Transverse colon (tissue), 4 donors: ENCODE measurements at places on chromosomes 7 and 10. TPM values are rescaled to one million over a fixed set of nuclear protein-coding genes. Genes with fewer than 3 reads are reported as not detected.

DNA sequence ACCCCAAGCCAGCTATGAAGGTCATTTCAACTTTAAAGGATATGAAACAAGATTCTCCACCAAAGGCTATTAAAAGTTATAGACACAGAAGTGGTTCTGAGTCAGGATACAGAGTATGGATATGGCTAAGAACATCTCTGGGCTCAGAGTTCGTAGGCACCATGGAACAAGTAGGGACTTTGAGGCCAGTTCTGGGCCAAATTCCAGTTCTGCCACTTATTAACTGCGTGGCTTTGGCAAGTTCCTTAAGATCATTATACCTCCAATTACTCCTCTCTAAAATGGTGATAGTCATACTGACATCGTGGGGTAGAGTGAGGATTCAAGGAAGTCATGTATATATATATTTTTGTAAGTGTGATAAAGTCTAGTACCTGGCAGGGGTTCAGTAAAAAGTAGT is 105.8 kb upstream of the NFE2L3 start:
- H3K27me3 ChIP-seq, result no peaks in the 10 kb centered on the region
- H3K36me3 ChIP-seq, result no peaks in the 10 kb centered on the region
- no peak overlapping the region for H3K27ac ChIP-seq

- H3K4me3 ChIP-seq, result no peak overlapping the region
- H3K27me3 ChIP-seq, result no peaks in the 10 kb centered on the region
- DNase-seq, result no peak
- no peaks in the 10 kb centered on the region for H3K4me1 ChIP-seq
Measured at GRCh38 chr7:122802301-122802751, 83.9 kb downstream of the CADPS2 start.

GRCh38 chr10:1400101-1401070 is 336.9 kb downstream of the ADARB2 start:
- no peak for DNase-seq
- H3K36me3 ChIP-seq, result no peaks in the 10 kb centered on the region
- peaks cover 3% of the 10 kb centered on the region for H3K27me3 ChIP-seq
- H3K4me3 ChIP-seq, result no peak overlapping the region

- no peak overlapping the region for H3K4me3 ChIP-seq
- no peak overlapping the region for H3K27ac ChIP-seq
- H3K36me3 ChIP-seq, result no peaks in the 10 kb centered on the region
- DNase-seq, result no peak
Measured at GRCh38 chr7:157825325-157825724, 488.5 kb downstream of the DNAJB6 start.

DNA sequence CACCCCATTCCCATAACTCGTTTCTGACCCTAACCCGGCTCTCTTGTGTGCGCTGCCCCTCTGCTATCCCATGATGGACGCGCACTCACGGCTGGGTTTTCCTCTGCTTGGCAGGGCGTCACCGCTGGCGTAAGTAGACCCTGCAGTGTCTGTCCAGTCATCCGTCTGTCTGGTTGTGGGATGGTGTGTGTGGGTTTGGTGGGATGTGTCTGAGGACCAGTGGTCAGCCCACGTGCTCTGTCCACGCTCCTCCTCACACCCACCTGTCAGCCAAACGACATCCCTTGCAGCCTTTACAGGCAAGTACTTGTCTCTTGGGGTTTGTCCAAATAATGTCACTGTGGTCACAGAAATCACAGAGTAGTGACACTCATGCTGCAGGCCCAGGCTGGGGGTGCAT is 20.8 kb downstream of the LDB3 start:
- H3K36me3 ChIP-seq, result no peaks in the 10 kb centered on the region
- DNase-seq, result no peak
- no peak overlapping the region for H3K4me3 ChIP-seq
- peaks cover 4% of the 10 kb centered on the region for H3K27me3 ChIP-seq
- peaks cover 18% of the 10 kb centered on the region for H3K4me1 ChIP-seq
- H3K27ac ChIP-seq, result no peak overlapping the region

DNA sequence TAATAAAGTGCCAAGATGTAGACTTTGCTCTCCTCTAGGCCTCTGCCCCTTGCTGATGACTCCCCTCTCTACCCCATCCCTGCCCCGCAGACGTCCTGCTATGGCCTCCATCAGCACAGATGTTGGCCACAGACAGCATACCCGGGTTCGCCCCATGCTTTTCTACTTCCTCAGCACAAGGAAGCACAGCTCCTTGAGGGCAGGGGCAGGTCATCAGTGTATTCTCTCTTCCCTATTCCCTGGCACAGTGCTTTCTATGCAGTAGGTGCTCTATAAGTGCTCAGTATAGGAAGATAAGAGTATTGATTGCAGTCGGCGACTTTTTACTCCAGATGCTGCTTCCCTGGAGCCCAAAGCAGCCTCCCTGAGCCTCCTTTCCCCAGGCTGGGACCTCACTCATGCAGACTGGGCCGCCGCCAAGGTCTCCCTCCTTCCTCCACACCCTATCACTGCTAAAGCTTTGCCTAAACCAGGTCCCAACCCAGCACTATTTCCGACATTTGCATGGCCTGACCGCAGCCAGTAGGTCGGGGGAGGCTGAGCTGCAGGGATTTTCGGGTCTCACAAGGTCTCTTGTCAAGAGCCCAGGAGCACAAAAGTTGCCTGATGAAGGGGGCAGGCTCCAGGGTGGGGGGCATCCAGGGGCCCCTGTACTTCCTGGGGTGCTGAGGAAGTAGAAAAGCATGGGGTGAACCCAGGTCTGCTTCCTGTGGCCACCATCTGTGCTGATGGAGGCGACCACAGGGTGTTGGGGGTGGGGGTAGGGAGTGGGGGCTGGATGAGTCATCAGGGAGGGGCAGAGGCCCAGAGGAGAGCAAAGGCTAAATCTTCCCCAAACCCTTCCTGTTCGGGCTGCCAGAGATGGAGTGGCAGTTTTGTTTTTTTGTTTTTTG is 8.0 kb downstream of the CALHM3 start:
- peak overlapping the region; percentile 36 for H3K27ac ChIP-seq
- peak; percentile 71 for DNase-seq

DNA sequence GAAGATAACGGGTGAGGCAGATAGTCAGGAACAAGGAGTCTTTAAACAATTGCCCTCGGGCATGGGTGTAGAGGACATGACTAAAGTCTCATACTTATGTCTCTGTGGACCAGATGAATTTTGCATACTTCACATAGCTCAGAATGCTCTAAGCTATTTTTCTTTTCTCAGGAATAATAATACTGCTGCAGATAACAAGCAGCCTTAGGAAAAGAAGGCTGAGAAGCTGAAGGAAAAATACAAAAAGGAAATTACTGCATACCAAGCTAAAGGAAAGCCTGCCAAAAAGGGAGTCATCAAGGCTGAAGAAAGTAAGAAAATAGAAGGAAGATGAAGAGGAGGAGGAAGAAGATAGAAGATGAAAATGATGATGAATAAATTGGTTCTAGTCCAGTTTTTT is 13.4 kb upstream of the ERCC6 start:
- DNase-seq, result no peak
- H3K27me3 ChIP-seq, result peaks cover 4% of the 10 kb centered on the region
- no peaks in the 10 kb centered on the region for H3K4me1 ChIP-seq
- no peak overlapping the region for H3K27ac ChIP-seq

Gene LRRC61
- 20.2 TPM for total RNA-seq

DNA sequence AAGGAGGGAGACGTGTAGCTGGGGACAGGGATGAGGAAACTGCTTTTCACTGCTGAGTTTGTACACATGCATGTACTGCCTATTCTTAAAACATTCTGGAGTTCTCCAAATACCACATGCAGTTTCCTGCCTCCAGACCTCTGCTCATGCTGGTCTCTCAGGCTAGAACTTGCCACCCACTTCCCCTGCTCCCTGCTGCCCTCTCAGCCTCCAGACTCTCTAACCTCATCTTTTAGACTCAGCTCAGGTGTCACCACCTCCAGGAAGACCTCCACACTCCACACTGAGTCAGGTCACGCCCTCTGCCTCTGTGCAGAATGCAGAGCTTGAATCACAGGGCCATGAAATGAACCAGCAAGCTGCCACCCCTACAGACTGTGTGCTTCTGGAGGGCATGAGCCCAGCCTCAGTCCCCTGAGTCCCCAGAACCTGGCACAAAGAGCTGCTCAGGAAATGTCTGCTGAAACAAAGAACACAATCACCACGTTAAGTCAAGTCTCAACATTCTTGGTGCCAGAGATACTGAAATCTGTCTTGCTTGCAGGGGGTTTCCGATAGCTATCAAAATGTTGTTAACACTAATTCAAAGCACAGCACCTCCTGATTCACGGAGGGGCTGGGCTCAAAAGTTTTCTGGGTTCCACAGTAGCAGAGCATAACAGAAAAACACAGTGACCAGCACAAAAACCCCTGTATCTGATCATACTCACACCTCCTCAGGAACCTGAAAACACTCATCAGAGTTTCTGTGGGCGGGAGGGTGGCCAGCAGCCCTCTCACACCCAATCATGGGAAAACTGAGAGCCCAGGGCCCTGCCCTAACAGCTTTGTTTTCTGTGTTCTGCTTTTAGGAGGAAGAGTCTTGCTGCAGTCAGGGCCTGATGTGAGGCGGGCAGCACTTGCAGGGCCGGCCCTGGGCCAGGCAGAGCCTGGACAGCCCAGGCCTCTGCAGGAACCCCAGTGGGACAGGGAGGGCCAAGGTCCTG is 21.1 kb downstream of the FAM53B start:
- H3K27ac ChIP-seq, result peak overlapping the region; percentile 80
- H3K27me3 ChIP-seq, result no peaks in the 10 kb centered on the region
- H3K4me1 ChIP-seq, result peaks cover 81% of the 10 kb centered on the region
- peak; percentile 66 for DNase-seq
- no peak overlapping the region for H3K4me3 ChIP-seq

Gene SLC18A3
- total RNA-seq, result 1.5 TPM

Gene HPSE2
- not detected for total RNA-seq

- no peak overlapping the region for H3K4me3 ChIP-seq
- H3K4me1 ChIP-seq, result no peaks in the 10 kb centered on the region
- no peaks in the 10 kb centered on the region for H3K36me3 ChIP-seq
Measured at GRCh38 chr7:72078301-72078700, 333.8 kb downstream of the CALN1 start.

DNA sequence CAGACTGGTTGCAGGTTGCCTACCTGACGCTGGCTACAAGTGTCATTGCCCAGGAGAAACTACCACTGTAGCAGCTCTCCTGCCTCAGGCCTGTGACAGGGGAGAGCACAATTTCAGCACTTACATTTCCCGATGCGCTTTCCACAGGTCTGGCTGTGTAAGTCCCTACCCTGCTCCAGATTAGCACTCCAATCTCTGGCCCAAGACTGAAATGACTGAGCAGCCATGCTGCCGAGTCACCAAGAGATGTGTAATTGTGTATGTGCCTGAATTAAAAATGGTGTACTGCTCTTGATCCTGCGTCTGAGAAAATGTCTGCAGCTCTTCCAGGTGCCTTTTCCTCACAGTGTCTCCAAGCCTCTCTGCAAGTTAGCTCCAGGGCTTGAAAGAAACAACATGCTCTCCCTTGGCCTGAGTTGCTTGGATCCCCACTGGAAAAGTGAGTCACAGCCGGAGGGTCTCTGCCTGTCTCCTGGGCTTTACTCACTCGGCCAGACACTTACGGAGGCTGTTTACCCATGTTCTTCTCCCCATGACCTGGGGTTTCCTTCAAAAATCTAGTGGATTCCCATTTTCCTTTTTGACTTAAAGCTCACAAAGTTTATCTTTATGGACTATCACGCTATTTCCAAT is 1001.7 kb upstream of the KCND2 start:
- no peaks in the 10 kb centered on the region for H3K36me3 ChIP-seq
- no peaks in the 10 kb centered on the region for H3K27me3 ChIP-seq
- H3K27ac ChIP-seq, result no peak overlapping the region
- DNase-seq, result no peak
- H3K4me1 ChIP-seq, result no peaks in the 10 kb centered on the region
- no peak overlapping the region for H3K4me3 ChIP-seq

GRCh38 chr10:112793202-112793921 is 156.7 kb upstream of the TCF7L2 start:
- no peaks in the 10 kb centered on the region for H3K36me3 ChIP-seq
- H3K27me3 ChIP-seq, result no peaks in the 10 kb centered on the region
- no peak overlapping the region for H3K4me3 ChIP-seq
- peak overlapping the region; percentile 80 for H3K27ac ChIP-seq
- DNase-seq, result peak; percentile 64
- peaks cover 21% of the 10 kb centered on the region for H3K4me1 ChIP-seq

DNA sequence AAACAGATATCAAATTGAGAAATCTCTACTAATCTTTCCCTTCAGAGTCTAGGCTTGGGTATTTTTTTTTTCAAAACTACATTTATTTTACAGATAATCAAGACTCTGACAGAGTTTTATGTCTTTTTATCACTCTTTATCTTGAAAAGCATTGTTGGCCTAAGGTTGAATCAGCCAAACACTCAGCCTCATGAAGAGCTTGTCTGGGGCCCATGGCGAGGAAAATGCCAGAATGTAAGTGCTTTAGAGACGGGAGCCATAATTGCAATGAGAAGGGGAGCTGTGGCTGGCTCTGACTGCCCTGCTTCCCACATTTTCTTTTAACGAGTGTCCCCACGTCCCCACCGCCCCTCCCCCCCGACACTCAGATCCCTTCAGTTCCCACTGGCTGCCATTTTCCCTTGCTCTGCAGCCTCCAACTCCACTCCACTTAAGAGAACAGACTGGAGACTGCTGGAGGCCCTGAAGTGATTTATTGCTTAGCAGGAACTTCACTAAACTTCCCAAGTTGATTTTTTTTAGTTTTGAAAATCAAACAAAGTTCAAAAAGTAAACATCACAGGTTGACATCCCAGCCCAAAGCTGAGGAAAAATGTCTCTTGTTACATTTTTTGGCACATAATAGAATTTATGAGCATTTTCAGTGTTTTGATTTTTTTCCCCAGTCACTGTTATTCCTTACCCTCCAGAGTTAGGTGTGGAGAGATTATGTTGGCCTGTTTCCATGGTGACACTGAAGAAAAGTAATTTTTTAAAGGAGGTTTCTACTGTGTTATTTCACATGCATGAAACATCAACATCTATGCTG is 637.5 kb upstream of the GALNT17 start:
- no peak for DNase-seq
- H3K36me3 ChIP-seq, result no peaks in the 10 kb centered on the region
- no peak overlapping the region for H3K4me3 ChIP-seq
- no peaks in the 10 kb centered on the region for H3K27me3 ChIP-seq
- H3K27ac ChIP-seq, result no peak overlapping the region
- H3K4me1 ChIP-seq, result no peaks in the 10 kb centered on the region

DNA sequence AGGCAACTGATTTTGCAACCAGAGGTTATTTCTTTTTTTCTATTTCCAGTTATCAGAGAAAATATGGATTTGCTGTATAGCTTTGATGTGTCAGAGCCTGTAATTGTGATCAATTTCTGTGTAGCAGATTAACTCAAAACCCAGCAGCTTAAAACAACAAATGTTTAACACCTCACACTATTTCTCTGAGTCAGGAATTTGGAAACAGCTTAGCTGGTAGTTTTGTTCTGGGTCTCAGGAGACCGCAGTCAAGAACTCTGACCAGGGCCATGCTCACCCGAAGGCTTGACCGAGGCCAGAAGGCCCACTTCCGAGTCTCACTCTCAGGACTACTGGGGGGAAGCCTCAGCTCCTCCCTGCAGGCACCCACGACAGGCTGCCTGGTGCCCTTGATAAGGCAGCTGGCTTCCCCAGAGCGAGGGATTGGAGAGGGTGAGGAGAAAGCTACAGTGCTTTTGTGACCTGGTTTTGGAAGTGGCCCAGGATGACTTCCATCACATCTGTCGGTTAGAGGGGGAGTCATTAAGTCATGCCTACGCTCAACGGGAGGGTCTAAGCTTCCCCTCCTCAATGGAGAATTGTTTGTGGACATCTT is 105.7 kb upstream of the SHH start:
- no peaks in the 10 kb centered on the region for H3K27me3 ChIP-seq
- H3K4me1 ChIP-seq, result peaks cover 9% of the 10 kb centered on the region
- DNase-seq, result no peak
- no peak overlapping the region for H3K27ac ChIP-seq
